T1000 (cell line): ENCODE measurements at places on chromosomes 13 and 19.
A peak's percentile ranks its signal among the peaks of the same experiment; 100 is the strongest.

DNA sequence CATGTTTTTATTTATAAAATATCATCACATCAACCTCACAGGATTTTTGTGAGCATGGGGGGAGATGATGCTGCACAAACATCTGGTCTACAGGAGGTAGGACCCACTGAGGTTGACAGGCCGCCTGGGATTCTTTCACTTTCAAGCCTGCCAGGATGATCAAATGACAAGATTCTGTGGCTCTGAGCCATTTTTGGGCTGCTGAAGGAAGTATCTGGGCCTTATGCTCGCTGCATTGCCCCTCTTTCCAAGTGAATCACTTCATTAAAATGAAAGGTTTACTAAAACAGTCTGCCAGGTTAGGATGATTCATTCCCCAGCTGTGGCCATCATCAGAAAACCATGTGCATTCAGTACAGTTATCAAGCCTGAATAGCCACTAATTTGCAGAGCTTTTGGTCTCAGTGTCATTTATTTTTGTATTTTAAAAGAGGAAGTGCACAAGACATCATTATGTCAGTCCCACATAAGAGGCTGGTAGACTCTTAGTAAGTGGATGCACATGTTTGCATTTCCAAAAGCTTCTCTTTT is 34.4 kb downstream of the STARD13 start:
- peak; percentile 34 for DNase-seq

DNA sequence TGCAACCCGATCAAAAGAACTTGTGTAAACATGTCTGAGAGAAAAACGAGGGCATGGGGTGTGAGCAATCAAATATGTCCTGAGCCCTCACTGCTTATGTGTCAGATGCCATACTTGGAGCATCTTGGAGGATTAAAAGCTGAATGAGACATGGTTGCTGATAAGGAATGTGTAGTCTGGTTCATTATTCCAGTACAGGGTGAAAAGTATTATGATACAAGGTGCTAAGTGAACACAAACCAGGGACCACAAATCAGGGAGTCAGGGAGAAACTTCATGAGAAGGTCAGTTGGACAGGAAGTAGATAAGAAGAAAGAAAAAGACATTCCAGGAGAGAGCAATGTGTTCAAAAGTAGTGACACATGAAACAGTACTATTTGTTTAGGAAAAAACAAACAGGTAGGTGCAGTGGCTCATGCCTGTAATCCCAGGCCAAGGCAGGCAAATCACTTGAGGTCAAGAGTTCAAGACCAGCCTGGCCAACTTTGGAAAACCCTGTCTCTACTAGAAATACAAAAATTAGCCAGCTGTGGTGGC is 2.0 kb upstream of the RCBTB1 start:
- no peak for DNase-seq

DNA sequence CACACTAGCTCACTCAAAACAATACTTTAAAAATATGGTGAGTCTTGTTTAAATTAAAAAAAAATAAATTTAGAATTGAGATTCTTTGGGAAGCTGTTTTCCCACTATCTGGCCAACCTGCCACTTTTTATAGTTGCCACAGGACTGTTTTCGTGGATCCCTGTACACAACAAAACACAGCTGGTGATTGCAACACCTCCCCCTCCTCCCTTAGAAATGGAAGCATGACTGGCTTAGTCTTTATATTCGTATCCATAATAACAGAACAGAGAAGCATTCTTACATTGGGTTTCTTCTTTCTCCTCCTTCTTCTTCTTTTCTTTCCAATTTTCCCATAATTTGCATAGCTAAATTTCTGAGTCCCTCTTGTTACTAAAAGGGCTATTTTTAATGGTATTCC is 79.5 kb upstream of the GJB6 start:
- no peak for DNase-seq

DNA sequence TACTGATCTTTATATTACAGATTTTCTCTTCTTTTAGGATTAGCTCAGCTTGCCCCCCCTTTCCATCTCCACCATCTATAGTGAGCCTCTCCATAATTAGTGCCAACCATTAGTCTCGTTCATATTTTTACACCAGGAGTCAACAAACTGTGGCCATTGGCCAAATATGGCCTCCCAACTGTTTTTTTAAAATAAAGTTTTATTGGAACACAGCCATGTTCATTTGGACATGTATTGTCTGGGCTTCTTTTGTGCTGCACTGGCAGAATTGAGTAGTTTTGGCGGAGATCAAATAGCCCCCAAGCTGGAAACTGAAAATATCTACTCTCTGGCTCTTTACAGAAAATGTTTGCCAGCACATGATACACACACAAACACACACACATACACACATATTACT is 18.4 kb downstream of the ZNF175 start:
- DNase-seq, result no peak

GRCh38 chr13:95636853-95637252 is 7.7 kb downstream of the DZIP1 start:
- no peak for DNase-seq

DNA sequence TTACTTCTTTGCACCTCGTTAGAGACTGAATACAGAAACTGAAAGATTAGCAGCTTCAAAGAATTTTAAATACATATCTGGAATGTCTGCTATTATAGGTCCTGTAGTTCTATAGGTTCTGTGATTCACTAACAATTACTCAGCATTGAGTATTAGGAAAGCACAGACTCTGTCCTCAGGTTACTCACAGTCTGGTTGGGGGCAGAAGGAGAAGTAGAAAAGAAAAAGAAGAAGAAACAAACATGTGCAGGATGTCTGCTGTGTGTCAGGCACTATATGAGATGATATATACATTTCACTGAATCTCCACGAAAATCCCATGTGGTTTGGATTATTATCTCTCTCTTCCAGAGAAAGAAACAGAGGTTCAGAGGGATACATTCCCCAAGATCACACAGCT is 40.1 kb downstream of the SERTM1 start:
- no peak for DNase-seq

DNA sequence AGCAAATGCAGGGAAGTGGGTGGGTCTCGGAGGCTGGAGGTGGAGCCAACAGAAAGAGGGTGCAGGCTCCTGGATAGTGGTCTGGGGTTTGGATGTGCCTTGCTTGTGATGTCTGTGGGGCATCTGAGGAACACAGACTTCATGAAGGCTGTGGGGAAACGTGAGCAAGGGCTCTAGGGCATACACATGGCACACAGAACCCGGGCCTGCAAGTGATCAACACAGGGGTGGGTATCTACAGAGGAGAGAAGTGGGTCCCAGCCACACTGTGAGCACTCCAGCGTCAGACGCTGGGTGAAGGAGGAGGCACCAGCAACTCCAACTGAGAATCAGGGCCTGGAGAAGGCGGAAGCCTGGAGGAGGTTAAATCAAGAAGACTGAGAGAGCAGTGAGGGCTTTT is 5.4 kb upstream of the UBE2M start:
- no peak for DNase-seq

GRCh38 chr19:16141043-16141442 is 2.4 kb upstream of the HSH2D start:
- DNase-seq, result no peak
